Fibroblast of gingiva (primary cell): ENCODE measurements at places on chromosomes 11 and 22.

GRCh38 chr11:78290293-78291176 lies 101.8 kb downstream of the USP35 start:
- peak; percentile 84 for DNase-seq

- no peak for DNase-seq
These were observed 68.9 kb downstream of the ZBTB16 start for GRCh38 chr11:114128399-114128798.

GRCh38 chr11:1916986-1917522 lies 2.4 kb upstream of the TNNT3 start:
- DNase-seq = no peak

- no peak for DNase-seq
These were observed 201.4 kb downstream of the BLID start for GRCh38 chr11:121914508-121915059.

GRCh38 chr11:46456269-46457001 lies 64.9 kb upstream of the CHRM4 start:
- DNase-seq = no peak

GRCh38 chr11:35678471-35678870 lies 15.9 kb downstream of the TRIM44 start:
- no peak for DNase-seq

GRCh38 chr11:290621-291231 lies 1.8 kb downstream of the PGGHG start:
- no peak for DNase-seq

GRCh38 chr22:29473001-29473400 lies 7.0 kb upstream of the NEFH start:
- DNase-seq = no peak

- DNase-seq = no peak
These were observed 60.5 kb downstream of the HIPK3 start for GRCh38 chr11:33317662-33318061.

GRCh38 chr11:72688929-72689328 lies 14.7 kb upstream of the PDE2A start:
- no peak for DNase-seq

GRCh38 chr11:66126808-66127555 lies 56.9 kb downstream of the PACS1 start:
- DNase-seq = peak; percentile 79

DNA sequence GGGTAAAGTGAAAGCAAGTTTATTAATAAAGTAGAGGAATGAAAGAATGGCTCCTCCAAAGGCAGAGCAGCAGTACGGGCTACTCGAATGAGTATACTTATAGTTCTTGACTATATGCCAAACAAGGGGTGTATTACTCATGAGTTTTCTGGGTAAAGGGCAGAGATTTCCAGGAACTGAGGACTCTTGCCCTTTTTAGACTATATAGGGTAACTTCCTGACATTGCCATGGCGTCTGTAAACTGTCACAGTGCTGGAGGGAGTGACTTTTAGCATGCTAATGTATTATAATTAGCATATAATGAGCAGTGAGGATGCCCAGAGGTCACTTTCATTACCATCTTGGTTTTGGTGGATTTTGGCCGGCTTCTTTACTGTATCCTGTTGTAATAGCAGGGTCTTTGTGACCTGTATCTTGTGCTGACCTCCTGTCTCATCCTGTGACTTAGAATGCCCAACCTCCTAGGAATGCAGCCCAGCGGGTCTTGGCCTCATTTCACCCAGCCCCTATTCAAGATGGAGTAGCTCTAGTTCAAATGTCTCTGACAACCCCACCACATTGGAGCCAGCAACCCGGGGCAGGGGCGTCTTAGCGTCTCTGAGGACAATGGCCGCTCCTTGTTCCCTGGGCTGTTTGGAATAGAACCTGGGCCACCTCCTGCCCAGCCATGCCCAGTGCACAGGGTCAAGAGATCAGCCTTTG lies 34.9 kb upstream of the CD82 start:
- no peak for DNase-seq

DNA sequence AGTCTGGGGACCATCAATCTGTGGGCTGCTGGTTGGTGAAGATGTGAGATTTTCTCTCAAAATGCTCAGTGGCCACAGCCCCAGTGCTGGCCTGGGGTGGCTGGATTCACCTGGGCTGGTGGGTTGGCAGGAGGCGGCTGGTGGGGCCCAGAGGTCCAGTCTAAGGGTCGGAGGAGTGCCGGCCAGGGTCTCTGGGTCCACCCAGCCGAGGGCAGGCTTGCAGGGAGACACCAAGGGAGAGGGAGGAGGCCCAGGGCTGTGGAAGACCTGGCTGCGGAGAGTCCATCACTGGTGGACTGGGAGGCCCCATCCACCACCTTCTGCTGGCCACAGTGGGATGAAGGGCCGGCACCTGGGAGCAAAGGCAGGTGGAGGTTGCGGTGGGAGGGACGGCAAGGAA lies 582 bp upstream of the SHANK3 start:
- no peak for DNase-seq

DNA sequence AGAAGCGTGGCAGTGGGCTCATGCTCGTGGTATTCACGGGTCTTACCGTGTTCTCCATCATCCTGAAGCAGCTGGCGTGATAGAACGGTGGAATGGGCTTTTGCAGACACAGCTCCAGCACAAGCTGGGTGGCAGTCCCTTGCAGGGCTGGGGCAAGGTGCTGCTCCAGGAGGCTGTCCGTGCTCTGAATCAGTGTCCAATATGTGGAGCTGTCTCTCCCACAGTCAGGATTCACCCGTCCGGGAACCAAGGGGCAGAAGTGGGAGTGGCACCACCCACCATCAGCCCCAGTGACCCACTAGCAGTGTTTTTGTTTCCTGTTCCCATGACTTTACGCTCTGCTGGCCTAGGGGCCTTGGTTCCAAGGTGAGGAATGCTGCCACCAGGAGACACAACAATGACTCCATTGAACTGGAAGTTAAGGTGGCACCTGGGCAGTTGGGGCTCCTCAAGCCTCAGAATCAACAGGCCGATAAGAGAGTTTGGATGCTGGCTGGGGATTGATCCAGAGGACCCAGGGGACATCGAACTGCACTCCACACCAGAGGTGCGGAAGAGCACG lies 16.9 kb upstream of the CD81 start:
- no peak for DNase-seq

DNA sequence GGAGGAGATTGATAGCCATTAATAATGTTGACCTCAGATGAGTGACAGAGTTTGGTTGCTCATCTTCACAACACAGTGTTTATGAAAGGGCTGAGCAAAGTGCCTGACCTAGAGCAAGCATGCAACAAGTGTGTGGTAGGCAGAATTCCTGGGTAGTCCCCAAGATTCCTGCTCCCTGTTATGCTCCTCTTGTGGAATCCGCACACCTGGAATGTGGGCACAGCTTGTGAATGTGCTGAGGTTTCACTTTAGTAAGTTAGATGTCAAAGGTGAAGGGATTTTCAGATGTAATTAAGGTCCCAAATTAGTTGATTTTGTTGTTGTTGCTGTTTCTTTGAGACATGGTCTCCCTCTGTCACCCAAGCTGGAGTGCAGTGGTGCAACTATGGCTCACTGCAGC lies 20.7 kb upstream of the SPON1 start:
- no peak for DNase-seq

GRCh38 chr11:119100994-119101758 lies 477 bp downstream of the DPAGT1 start:
- DNase-seq = peak; percentile 26

DNA sequence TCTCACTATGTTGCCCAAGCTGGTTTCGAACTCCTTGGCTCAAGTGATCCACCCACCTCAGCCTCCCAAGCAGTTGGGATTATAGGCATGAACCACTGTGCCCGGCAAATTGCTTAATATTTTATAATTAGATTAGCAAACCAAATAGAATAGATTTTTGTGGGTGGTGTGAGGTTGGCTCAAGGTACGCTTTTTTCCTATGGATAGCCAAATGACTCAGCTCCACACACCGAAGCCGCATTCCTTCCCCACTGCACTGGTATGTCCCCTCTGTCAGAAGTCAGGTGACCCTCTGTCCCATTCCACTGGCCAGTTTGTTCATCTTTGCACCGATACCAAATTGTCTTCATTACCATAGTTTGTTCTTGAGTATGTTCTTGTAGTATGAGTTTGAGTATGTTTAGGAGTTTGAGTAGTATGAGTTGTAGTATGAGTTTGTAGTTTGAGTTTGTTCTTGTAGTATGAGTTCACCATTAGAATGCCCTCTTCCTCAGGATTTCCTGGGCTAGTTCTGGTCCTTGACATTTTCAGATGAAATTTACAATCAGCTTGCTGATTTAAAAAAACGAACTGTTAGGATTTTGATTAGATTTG lies 19.4 kb downstream of the SUSD2 start:
- DNase-seq = peak; percentile 90
